ENCODE measurements at places on chromosomes 7 and 10.
A peak's percentile ranks its signal among the peaks of the same experiment; 100 is the strongest.

- DNase-seq, result no peak
Observed at GRCh38 chr10:126910798-126911197, 5.6 kb downstream of the DOCK1 start.

GRCh38 chr10:83603708-83604107 is 535.6 kb upstream of the GHITM start:
- no peak for DNase-seq

GRCh38 chr7:148999192-148999591 is 29.1 kb downstream of the PDIA4 start:
- DNase-seq, result no peak

DNA sequence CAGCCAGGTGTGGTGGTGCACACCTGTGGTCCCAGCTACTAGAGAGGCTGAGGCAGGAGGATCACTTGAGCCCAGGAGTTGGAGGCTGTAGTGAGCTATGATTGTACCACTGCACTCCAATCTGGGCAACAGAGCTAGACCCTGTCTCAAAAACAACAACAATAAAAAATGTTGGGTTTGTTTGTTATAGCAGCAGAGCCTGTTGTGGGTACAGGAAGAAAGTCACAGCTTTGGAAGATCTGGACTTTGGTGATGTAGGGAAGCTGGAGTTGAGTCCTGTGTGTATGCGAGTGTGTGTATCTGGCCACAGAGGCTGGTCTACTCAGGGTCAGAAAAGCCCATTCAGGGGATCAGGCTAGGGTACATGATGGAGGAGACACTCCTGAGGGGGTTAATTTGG is 3.9 kb downstream of the GRID2IP start:
- no peak for DNase-seq

DNA sequence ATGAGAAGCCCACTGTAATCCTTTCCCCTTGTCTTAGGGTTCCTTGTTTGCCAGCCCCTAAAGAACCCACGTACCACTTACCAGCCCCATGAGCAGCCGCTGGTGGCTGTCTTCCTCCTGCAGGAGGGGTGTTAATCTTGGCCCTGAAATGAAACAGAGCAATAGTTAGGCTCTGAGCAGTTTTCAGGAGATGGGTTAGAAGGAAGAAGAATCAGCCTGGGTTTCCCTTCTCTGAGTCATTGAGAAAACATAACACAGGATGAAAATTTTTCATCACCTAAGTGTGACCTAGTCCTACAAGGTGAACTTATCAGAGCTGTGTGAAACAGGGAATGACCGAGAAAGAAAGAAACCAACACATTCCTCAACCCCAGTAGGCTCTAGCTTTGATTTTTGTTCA is 90.0 kb downstream of the GSAP start:
- peak; percentile 38 for DNase-seq

GRCh38 chr7:150897502-150898474 is 45.5 kb downstream of the AOC1 start:
- no peak for DNase-seq

DNA sequence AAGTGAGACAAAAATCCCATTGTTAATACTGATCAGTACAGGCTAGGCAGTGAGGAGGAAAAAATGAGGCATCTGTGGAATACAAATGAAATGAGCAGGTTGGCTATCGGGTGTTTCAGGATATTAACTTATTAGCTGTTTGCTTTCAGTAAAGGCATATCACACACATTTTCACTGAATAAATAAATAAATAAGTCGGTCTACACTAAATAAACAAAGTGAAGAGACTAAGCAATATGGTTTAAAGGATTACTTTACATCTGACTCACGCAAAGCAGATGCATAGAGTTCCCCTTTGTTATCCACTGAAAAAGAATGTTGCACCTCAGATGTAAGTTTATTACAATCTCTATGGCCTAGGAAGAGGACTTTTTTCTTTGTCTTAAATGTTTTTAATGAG is 6.3 kb upstream of the SEMA3A start:
- DNase-seq, result no peak

GRCh38 chr7:156843157-156843556 is 49.8 kb downstream of the LMBR1 start:
- no peak for DNase-seq

DNA sequence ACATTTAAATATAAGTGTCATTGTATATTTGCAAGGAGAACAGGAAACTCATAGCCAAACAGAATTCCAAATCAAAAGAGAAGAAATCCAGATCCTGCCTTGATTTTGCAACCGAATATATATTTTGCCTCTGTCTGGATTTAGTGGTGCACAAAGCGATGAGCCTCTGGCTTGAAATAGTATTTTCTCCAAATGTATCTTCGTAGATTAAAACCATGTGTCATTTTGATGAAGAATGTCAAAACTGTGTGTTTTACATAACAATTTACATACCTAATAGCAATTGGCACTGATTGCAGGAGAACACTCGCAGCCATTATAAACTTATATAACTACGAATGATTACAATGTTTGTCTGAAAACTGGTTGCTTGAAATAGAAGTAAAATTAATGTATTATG is 156.4 kb downstream of the ARID5B start:
- no peak for DNase-seq

Data from Caki2 (cell line).